ENCODE measurements at places on chromosomes 4 and X.

GRCh38 chr4:53899586-53900270 is 164.7 kb downstream of the CHIC2 start:
- no peak for DNase-seq

GRCh38 chr4:151013491-151013890 is 1.6 kb downstream of the LRBA start:
- DNase-seq, result no peak

- DNase-seq, result no peak
Observed at GRCh38 chr4:87895964-87896621, 63.3 kb downstream of the MEPE start.

- no peak for DNase-seq
Observed at GRCh38 chr4:110073053-110073845, 125.2 kb downstream of the ELOVL6 start.

DNA sequence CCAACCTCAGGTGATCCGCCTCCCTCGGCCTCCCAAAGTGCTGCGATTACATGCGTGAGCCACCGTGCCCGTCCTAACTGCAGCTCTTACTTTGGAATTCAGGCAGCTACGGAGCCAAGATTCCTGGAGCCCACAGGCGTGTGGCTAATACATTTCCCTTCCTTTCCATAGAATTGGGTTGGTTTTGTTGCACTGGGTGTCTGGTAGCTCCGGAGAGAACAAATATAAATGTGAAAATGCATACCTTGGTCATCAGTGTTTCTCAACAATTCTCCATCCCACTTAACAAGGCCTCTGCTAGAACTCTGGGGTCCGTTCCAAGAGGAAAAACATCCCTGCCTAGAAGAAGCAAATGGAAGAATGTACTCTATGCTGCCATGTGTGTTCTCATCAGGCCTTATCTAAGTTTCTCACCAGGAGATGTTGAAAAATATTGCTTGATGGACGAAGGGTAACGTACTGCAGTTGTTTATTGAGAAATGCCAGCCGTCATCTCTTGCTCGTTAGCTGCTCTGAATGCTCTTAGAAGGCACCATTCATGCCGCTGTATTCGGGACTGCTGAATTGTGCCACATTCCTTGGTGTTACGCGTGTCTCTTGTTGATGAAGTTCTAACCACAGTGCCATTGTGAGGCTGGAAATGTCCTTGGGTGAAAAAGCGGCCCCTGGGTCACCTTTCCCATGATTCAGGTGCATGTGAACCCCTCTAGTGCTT is 50.5 kb upstream of the CD99 start:
- DNase-seq, result no peak

GRCh38 chrX:144946666-144947065 is 300.6 kb upstream of the SPANXN1 start:
- DNase-seq, result no peak

DNA sequence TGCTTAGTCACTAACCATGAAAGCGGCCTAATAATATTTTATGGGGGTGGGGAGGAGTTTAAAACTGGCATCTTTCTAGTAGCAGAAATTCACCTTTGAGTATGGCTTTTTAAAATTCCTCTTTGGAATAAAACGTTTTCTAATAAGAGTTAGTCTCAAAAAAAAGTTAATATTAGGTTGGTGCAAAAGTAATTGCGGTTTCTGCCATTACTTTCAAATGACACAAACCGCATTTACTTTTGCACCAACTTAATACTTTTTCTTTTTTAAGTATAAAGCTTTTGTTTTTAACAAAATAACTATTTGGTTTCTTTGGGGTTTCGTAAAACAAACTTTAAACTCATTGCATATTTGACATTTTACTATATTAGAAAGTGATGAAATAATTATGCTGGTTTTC is 68.4 kb downstream of the FBXO8 start:
- DNase-seq, result no peak
